ENCODE measurements at places on chromosomes 13 and 19.

- DNase-seq, result no peak
Observed at GRCh38 chr13:111945086-111945485, 121.9 kb upstream of the SOX1 start.

- DNase-seq, result no peak
Observed at GRCh38 chr19:31314849-31315629, 34.2 kb downstream of the TSHZ3 start.

DNA sequence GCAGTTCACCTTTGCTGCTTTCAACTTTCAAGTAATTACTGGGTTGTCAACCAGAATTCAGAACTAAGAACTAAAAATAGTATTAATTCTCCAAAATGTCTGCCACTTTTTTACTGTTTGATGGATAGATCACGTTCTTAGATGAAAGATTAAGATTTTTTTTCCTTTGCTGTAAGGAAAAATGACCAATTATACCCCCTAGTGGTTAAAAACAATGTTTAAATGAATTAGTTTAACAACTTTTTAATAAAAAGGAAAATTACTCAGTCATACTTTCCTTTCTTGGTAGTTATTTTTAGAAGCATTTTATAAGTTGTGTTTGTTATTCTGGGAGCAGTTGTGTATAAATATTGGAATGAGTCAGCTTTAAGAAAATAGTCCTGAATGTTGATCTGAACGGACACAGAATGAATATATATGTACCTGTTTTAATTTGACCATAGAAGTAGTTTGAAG, 4.6 kb downstream of the TM9SF2 start:
- DNase-seq, result no peak

DNA sequence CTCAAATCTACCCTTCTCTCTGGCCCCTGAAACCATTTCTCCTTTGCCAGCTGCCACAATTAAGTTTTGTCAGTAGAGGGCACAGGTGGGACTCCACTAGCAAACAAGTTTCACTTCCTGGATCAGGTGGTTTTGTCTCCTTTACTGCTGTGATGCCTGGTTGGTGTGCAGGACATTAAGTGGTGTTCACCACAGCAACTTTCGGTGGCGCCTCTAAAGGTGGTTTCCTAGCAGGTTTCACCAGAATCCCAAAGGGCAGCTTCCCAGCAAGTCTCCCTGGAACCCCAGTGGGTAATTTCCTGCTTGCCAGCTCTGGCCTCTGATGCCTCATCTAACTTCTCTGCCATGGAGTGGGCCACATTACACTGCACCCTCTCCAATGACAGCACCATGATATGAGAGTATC, 16.6 kb downstream of the MED4 start:
- DNase-seq, result no peak

GRCh38 chr13:109741966-109742365, 44.4 kb downstream of the IRS2 start:
- DNase-seq, result no peak

DNA sequence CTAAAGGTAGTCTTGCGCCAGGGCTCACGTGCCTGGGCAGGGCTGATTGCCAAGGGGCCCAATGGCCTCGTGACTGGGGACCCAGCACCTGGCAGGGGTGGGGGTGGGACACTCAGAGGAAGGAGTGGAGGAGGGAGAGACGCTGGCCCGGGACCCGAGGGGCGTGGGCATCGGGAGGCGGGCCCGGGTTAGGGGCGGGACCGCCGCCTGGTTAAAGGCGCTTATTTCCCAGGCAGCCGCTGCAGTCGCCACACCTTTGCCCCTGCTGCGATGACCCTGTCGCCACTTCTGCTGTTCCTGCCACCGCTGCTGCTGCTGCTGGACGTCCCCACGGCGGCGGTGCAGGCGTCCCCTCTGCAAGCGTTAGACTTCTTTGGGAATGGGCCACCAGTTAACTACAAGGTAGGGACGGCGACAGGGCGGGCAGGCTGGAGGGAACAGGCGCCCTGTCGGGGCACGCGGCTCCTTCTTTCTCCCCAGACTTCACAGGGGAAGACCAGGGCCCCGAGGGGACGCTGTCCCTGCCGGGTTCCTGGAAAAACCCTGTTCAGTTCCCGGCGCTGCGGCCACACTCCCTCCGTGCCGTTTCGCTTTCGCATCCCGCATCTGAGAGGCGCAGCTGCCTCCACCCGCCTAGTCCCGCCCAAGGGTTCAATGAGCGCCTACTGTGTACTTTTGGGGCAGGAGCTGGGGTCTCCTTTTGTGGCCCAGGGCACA, at the start of gene IFI30:
Gene IFI30, plus strand, starts transcription at position 242 of the 717 bp plus-strand sequence. Its CDS starts 29 bp downstream, at position 271.
- peak; percentile 87 for DNase-seq

DNA sequence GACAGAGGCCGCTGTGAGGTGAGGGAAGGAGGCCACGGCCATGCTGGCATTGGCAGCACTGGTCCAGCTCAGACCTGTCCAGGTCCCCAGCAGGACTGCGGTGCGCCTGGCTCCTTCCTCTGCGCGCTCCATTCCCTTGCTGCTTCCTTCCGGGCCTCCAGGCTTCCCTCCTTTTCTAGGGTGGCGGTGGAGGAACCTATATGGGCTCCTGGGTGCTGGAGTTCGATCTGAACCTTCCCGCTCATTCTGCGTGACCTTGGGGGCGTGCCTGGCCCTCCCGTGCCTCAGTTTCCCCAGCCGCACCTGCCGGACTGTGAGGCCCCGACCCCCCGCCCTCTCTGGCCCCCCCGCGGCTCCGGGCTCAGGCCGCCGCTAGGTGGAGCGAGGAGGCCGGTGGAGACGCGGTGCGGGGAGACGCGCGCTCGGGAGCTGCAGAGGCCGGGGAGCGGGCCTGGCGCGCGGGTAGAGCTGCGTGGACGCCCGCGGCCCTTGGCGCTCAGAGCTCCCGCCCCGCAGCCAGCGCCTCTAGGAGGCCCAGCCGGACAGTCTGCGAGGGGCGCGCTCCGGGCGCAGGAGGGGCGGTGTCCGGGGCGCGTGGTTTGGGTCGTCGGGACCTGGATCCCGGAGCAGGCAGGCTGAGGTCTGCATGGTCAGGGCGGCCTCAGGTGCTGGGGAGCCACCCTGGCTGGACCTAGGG, 29.9 kb downstream of the EFNA2 start:
- peak; percentile 33 for DNase-seq

DNA sequence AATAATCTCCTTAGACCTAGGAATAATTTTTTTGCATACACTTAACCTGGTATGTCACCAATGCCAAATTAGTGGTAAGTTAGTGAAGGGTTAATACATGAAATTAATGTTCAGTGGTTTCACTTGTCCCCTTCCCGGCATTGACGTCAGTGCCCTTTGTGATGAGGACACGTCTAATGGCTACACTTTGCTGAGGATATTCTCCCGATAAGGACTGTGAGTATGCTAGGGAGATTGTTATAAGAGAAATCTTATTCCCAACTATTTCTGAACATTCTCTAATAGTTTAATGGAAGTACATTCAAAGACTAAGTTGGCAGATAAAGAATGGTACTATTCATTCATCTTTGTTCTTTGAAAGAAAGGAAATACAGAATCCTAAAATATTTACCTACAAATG, 102.4 kb downstream of the TNFRSF19 start:
- no peak for DNase-seq

DNA sequence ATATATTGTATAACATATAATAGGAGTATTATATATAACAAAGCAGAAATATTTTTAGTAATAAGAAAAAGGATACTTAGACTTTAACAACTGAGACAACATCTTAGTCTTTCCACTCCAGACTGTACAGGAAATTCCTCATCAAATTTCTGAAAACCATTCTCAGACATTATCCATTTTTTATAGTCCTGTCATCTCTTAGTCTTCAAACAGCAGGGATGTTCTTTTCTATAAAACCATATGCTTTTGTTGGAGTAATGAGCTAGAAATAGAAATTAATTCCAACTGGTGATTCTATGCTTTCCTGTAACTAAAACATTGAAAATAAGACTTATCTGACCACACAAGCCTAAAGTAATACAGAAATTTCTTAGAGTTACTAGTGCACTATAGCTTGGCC, 82.2 kb upstream of the CSNK1A1L start:
- no peak for DNase-seq

DNA sequence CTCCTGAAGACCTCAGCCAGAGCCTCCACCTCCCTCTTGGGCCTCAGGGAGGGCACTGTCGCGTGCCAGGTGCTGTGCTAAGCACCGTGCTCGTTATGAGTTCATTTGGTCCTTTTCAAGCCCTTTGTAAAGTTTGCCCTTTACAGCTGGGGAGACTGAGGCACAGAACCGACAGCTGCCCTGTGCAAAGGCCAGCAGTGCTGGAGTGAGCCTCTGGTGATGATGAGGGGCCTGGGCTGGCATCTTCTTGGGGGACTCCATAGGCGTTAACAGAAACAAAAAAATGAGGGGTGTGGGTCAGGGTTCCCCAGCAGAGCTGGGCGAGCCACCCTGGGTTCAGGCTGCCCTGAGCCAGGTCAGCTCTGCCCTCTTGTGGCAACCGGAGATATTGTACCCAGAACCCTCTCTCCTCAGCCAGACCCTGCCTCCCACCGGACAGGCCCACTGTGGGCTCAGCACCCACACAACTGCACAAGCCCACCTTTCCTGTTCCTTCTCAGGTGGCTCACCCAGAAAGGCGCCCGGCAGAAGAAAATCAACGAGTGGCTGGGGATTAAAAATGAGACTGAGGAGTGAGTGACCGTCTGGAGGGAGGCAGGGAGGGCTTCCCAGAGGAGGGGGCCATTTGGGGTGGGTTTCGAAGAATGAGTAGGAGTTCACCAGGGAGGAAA, 5.5 kb upstream of the IFI30 start:
- peak; percentile 5 for DNase-seq

DNA sequence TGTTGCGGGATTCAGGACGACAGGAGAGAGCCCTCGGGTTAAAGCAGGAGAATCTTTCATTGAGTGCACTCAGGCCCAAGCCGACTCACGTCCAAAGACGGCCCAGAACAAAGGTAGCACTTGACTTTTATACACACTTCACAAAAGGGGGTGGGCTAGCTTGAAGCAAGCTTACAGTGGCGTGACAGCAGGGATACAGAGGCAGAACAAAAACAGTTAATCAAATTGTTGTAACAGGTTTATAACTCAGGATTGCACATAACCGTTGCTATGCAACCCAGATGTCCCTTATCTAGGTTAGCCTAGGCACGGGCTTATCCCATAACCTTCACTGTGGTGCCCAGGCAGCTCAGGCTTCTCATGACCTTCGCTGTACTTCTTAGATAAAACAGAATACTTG, 2.0 kb downstream of the MED25 start:
- peak; percentile 83 for DNase-seq

- DNase-seq, result no peak
Observed at GRCh38 chr13:48993150-48993549, 17.4 kb downstream of the FNDC3A start.

- peak; percentile 78 for DNase-seq
Observed at GRCh38 chr19:5292822-5293611, 47.6 kb downstream of the PTPRS start.

DNA sequence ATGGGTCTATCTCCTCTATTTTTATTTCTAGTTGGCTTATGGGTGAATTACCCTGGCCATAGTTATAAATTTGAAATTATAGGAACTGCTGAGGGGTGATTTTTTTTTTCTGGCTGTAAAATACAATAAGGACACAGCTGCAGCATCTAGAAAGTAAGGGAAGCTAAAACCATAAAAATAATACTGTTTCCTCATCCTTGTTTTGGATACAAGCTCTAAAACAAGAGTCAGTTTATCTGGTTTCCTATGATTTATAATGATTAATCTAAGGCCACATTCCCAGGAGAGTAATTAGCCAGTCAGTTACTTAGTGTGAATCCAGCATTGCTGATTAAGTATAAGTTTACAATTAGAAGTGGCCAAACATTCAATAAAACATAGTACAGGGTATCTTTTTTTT, 219.1 kb upstream of the NBEA start:
- no peak for DNase-seq

- no peak for DNase-seq
Observed at GRCh38 chr13:23806874-23807526, 82.2 kb downstream of the MIPEP start.

GRCh38 chr13:40206241-40207000, 460.0 kb downstream of the FOXO1 start:
- DNase-seq, result no peak
